Activated CD8-positive, alpha-beta memory T cell treated with anti-CD3 and anti-CD28 coated beads, Interleukin-2, amount 50 U/mL, for 4 hours (primary cell): ENCODE measurements at places on chromosomes 2 and 18.
A peak's percentile ranks its signal among the peaks of the same experiment; 100 is the strongest.

DNA sequence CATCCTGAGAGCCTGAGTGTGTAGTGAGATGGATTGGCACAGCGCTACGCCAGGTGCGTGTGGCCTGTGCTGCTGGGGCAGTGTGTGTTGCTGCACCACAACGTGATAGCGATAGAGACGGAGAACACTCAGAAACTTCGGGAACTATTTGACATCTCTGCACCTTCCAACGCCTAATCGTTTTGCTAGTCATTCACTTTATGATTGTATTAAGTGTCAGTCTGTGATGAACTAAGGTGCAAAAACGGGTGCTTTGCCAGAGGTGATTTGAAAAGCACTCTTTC lies 26.0 kb upstream of the IGFBP2 start:
- no peak for DNase-seq

DNA sequence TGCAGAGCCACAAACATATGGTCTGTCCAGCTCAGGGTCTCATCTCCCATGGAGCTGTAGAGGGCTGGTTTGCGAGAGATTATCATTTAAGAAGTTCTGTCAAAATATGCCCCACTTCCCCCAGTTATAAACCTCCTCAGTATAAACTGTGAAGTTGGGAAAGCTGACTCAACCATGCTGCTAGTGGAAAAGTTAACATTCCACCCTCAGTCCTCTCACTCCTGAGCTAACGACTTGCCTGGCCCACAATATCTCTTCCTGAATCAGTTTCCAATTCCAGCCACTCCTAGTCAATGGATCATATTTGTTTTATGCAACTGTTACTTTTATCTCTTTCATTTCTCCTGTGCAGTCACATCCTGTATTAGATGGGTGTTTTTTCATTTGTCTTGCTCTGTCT lies 326.2 kb downstream of the SETBP1 start:
- no peak for DNase-seq

- no peak for DNase-seq
Observed at GRCh38 chr2:101843048-101843447, 145.5 kb downstream of the MAP4K4 start.

GRCh38 chr2:170177950-170178781 lies at the start of gene MYO3B:
TSS of gene MYO3B (plus strand) at chr2:170178147. CDS start at chr2:170178288, 141 bp downstream.
- DNase-seq = no peak

- no peak for DNase-seq
Observed at GRCh38 chr18:63025251-63026090, 294.1 kb downstream of the BCL2 start.

DNA sequence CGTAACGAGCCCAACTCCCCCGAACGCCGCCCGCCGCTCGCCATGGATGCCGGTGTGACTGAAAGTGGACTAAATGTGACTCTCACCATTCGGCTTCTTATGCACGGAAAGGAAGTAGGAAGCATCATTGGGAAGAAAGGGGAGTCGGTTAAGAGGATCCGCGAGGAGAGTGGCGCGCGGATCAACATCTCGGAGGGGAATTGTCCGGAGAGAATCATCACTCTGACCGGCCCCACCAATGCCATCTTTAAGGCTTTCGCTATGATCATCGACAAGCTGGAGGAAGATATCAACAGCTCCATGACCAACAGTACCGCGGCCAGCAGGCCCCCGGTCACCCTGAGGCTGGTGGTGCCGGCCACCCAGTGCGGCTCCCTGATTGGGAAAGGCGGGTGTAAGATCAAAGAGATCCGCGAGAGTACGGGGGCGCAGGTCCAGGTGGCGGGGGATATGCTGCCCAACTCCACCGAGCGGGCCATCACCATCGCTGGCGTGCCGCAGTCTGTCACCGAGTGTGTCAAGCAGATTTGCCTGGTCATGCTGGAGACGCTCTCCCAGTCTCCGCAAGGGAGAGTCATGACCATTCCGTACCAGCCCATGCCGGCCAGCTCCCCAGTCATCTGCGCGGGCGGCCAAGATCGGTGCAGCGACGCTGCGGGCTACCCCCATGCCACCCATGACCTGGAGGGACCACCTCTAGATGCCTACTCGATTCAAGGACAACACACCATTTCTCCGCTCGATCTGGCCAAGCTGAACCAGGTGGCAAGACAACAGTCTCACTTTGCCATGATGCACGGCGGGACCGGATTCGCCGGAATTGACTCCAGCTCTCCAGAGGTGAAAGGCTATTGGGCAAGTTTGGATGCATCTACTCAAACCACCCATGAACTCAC lies 673 bp downstream of the PCBP1 start:
- peak; percentile 51 for DNase-seq

DNA sequence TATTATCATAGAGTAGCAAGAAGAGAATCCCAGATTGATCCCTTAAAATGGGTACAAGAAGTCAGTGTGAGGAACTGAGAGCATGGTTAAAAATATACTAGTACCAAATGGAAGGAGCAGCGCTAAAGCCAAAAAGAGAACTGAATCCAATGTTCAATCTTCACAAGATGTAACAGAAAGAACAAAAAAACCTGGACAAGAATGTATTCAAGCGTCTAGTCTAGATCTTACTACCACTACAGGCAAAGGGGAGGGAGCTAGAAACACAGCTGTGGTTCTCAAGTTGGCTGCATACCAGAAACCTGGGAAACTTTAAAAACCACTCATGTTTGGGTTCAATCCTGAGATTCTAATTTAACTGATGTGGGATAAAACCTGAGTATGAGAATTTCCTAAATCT lies 57.5 kb downstream of the PIAS2 start:
- no peak for DNase-seq

DNA sequence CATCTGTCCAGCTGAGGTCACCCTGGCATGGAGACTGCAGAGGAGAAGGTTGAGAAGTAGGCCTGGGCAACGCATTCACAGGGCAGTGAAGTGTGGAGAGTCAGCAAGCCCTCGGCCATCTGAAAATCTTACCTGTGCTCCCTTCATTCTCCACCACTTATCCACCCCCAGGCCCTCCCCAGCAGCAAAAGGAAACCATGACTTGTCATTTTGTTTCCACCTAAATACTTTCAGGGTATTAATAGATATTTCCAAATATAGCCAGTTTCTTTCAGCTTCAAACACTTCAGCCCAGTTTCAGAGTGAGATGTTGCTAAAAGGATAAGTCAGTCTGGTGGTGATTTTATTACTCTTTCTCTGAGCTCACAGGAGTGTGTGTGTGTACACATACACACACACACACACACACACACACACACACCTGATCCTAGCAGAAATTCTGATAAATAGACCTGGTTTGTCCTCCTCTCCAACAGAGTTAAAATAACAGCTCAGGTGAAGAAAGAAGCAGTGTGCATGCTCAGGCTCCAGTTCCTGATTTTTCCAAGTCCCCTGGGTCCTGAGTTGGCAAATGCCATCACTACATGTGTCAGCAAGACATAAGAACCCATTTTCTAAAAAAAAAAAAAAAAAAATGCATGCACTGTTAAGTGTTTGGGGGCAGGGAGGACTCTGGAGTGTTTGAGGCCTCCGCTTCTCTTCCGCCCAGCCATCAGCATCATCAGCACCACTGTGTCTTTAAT lies 82.8 kb downstream of the LOXHD1 start:
- DNase-seq = no peak
